ENCODE measurements at places on chromosomes 1 and 21.

- no peak for DNase-seq
Observed at GRCh38 chr21:15297824-15298223, 233.0 kb upstream of the NRIP1 start.

DNA sequence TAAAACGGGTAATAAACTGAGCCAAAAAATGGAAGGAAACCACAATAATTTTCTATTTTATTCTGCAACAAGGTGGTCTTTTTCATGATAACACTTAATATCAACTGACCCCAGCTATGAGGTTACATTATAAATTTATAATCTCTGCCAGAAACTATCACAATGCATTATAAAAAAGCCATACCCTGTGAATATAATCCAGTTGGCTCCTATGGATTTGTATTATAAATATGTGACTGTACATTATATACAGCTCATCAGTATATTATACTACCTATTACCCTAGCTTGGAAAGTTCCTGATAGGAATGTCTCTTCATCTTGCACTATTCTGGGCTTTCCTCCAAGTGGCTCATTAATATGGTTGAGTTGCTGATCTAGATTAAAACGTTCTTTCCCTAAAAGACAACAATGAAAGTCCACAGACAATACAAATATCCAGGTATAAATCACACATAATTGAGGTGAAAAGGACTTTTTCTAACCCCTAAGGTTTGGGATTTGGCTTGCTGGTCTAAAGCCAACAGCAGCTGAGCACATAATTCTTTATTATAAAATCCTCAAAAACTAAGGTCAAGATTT is 487.7 kb downstream of the TTLL7 start:
- DNase-seq: no peak

- no peak for DNase-seq
Observed at GRCh38 chr1:4133939-4134321, 233.9 kb upstream of the C1orf174 start.

DNA sequence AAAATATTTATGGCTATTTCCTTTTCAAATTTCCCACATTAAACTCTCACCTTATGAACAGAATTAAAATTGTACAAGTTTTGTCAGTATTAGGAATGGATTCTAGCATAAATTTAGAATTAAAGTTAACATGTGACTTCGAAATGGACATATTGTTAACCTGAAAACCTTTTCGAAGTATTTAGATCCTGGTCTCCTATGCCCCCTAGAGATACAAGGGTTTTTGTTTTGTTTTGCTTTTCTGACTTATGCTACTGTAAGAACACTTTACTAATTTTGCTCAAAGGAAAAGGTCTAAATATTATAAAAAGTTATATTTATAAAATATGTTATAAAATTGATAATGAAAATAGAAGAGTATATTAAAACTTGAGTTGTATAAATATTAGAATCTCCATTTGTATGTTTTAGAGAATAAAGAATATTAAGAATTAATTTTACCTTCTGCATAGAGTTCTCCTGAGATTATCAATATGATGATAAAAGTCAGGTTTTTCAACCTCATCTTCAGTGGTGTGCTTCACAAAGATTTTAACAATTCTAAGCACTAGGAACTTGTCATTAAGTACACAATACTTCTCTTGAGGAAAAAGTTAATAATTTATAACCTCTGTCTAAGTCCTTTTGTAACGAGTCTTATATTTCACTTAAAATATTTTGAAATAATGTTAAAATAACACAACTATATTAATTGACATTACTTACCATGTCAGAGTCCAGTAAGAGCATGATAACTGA is at the start of gene F13B:
F13B (minus strand) TSS at position 542 of the 738 bp plus-strand sequence; CDS start at position 505, 37 bp downstream.
- no peak for DNase-seq

- no peak for DNase-seq
Observed at GRCh38 chr1:47872886-47873285, 124.3 kb downstream of the TRABD2B start.

DNA sequence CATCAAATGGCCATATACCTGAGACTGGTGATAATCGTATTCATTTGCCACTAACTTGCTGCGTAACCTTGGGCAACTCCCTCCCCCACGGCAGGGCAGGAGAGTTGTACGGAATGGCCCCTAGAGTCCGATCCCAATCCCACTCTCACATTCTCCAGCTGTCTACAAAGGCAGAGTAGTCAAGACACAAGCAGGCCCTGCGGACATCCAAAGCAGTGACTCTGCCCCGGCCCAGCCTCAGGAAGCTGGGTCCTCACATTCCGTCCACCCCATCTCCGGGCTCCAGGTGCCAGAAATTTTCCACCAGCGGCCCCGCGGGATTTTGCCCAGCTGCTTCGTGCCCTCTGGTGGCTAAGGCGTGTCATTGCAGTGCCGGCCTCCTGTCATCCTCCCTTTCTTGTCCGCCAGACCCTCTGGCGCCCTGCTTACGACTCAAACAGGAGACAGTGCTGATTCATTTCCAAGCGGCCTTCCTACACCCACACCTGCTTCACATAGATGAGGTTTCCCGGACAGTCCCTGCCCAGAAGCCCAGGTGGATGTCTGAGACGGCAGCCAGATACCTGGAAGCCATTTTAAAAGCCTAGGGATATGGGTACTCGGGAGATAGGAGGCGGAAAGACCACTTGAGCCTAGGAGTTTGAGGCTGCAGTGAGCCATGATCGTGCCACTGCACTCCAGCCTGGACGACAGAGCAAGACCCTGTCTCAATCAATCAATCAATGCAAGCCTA is 2.9 kb upstream of the S100A2 start:
- DNase-seq: peak; percentile 73

DNA sequence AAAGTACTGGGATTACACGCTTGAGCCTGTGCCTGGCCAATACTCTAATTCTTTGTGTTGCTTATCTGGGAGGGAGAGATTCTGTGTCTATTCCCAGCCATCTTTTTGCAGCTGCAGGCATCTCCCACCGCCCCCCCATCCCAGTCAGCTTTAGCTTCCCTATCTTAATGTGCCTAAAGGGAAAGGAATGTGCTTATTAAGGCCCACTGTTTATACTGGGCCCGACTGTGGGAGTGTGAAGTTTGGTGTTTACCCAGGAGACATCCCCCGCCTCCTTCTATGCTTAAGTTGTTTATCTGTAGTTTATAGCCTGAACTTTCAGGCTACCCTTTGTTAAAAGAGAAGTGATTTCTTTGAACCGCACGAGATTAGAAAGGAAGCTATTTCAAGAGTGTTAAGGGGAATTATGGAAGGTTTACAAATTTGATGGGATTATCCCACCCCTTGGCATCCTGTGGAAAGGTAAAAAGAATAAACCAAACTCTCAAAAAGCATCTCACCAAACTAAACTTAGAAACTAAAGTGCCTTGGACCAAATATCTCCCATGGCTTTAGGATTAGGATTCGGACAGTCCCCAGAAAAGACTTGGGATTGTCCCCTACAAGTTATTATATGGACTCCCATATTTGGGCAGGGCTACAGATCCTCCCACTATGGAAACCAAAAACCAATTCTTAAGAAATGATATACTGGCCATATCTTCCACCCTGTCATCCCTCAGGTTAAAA is 25.5 kb upstream of the ZNF496 start:
- DNase-seq: no peak

- no peak for DNase-seq
Observed at GRCh38 chr1:194013561-194013960, 827.1 kb upstream of the B3GALT2 start.

DNA sequence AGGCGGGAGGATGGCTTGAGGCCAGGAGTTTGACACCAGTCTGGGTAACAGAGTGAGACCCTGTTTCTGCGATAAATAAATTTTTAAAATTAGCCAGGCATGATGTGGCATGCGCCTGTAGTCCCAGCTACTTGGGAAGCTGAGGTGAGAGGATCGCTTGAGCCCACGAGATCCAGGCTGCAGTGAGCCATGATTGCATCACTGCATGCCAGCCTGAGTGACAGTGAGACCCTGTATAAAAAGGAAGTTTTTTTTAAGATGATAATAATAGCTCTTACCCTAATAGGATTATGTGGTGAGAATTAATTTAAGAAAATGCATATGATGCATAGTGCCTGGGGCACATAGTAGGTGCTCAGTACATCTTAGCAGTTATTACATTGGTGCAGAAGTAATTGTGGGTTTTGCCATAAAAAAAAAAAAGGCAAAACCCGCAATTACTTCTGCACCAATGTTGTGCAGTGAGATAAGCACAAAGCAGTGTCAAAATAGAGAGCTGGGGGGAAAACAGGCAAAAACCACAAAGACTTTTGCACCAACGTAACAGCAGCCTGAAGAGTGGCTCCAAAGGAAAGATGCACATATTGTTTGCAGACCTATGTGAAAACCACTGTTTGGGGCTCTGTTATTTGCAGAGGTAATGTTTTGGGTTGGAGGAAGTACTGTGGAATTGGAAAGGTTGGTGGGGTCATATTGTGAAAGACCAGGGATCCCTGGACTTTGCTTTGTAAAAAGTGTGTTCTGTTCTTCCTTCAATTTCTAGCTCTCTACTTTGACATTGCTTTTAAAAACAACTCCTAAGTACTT is 72.4 kb downstream of the PLXNA2 start:
- no peak for DNase-seq

GRCh38 chr1:227796359-227796915 is 19.0 kb upstream of the PRSS38 start:
- DNase-seq: no peak

DNA sequence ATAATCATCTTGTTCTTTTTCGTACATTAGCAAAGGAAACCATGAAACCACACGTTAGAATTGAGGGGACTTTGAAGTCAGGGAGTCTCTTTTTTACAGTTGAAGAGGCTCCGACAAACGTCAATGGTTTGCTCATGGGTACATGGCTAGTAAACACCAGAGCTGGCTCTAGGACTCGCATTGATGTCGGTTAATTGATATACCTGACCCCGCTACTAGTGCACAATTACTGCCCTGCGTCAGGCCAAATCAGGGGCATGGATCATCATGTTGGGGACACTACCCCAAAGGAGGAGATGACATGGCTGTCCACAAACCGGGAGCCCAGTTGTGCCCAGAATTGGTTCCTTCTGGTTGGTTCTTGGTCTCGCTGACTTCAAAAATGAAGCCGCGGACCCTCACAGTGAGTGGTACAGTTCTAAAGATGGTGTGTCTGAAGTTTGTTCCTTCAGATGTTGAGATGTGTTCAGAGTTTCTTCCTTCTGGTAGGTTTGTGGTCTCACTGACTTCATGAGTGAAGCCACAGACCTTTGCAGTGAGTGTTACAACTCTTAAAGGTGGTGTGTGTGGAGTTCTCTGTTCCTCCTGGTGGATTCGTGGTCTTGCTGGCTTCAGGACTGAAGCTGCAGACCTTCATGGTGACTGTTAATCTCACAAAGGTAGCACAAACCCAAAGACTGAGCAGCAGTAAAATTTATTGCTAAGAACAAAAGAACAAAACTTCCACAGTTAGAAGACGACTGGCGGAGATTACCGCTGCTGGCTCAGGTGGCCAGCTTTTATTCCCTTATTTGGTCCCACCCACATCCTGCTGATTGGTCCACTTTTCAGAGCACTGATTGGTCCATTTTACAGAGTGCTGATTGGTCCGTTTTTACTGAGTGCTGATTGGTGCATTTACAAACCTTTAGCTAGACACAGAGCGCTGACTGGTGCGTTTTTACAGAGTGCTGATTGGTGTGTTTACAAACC is 126.9 kb upstream of the ERRFI1 start:
- peak; percentile 11 for DNase-seq

GRCh38 chr1:67626861-67627235 is 58.2 kb upstream of the GADD45A start:
- DNase-seq: no peak

GRCh38 chr1:16478091-16478490 is 36.0 kb downstream of the RNU1-1 start:
- no peak for DNase-seq

- no peak for DNase-seq
Observed at GRCh38 chr1:167359295-167359694, 138.6 kb downstream of the POU2F1 start.

DNA sequence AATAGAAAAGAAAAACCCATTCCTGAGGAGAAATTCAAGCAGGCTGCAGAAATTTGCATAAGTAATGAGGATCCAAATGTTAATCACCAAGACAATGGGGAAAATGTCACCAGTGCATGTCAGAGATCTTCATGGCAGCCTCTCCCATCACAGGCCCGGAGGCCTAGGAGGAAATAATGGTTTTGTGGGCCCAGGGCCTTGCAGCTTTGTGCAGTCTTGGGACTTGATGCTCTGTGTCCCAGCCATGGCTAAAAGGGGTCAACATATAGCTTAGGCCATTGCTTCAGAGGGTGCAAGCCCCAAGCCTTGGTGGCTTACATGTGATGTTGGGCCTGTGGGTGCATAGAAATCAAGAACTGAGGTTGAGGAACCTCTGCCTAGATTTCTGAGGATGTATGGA is 22.7 kb downstream of the RAB3GAP2 start:
- no peak for DNase-seq

GRCh38 chr21:35770101-35770945 is 290.0 kb downstream of the SETD4 start:
- no peak for DNase-seq

GRCh38 chr1:174956086-174956485 is 43.7 kb upstream of the CACYBP start:
- DNase-seq: no peak

GRCh38 chr1:232029315-232029714 is 402.7 kb downstream of the DISC1 start:
- no peak for DNase-seq

GRCh38 chr1:66476774-66477173 is 57.2 kb upstream of the SGIP1 start:
- no peak for DNase-seq

- no peak for DNase-seq
Observed at GRCh38 chr1:183580281-183580682, 10.0 kb downstream of the NCF2 start.

GRCh38 chr1:231240531-231240882 is 505 bp upstream of the GNPAT start:
- DNase-seq: no peak

DNA sequence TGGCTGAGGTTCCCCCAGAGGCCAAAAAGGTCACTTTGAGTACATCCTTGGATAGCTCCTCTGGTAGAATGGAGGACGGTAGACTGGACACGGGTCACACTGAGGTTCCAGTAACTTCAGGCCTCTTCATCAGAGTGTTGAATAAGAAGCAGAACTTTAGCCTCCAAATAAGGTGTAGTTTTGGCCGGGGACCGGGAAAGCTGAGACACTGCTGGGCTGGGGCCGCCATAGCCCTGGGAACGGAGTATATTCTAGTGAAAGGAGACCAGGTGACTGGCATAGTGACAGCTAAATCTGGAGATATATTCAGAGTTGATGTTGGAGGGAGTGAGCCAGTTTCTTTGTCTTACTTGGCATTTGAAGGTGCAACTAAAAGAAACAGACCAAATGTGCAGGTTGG is 84.1 kb downstream of the EVA1C start:
- no peak for DNase-seq

Measured in stimulated activated CD8-positive, alpha-beta memory T cell treated with anti-CD3 and anti-CD28 coated beads, Interleukin-12 subunit alpha, Interleukin-12 subunit beta, amount 100 ng/mL, for 1 hour (primary cell).